Neural progenitor cell (in vitro differentiated cells): ENCODE measurements at places on chromosomes 5 and 9.
A peak's percentile ranks its signal among the peaks of the same experiment; 100 is the strongest.

- no peak for DNase-seq
These were observed 362.3 kb downstream of the MAT2B start for GRCh38 chr5:163867738-163868137.

DNA sequence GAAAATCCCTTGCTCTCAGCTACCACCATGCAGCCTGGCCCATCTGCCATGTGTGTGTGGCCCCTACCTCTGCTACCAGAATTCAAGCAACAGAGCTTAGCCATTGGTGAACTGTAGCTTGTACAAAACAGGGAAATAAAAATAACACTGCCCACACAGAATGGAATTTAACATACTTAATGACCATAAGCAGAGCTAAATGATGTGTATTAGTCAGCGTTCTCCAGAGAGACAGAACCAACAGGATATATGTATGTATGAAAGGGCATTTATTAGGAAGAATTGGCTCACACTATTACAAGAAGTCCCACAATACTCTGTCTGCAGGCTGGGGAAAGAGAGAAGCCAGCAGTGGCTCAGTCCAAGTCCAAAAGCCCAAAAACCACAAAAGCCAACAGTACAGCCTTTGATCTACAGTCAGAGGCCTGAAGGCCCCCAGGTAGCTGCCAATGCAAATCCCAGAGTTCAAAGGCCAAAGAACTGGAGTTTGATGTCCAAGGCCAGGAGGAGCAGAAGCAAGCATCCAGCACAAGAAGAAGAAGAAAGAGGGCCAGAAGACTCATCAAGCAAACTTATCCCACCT lies 318.8 kb downstream of the DNAH5 start:
- no peak for DNase-seq

DNA sequence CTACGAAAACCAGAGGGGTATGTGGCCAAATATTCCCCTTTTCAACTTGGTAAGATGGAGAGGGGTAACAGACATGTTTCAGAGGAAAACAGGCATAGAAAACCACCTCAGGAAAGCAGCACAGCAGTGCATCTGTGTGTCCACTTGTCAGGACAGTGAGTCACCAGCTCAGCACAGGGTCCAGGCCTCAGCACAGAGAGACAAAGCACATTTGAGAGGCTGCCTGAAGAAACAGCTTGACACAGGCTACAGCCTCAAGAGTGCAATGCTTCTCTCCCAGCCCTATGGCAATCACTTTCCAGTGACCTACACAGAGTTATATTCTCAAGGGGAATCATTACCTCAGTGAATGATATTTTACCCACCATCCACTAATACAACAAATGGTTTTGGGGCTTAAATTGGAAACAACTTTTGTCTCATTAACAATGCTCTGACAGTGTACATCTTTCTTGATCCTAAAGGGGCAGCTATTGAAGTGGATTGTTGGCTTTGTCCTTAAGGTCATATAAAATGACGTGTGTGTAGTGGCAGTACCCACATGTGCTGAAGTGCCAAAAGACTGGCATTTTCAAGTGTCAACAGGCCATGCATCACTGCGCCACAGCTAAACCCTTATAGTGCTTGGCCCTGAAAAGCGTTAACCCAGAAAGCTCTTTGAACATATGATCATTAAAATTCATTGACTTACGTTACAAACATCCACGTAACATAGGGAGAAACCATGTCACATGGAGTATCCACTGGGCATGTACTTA lies 46.4 kb downstream of the ERMP1 start:
- no peak for DNase-seq

DNA sequence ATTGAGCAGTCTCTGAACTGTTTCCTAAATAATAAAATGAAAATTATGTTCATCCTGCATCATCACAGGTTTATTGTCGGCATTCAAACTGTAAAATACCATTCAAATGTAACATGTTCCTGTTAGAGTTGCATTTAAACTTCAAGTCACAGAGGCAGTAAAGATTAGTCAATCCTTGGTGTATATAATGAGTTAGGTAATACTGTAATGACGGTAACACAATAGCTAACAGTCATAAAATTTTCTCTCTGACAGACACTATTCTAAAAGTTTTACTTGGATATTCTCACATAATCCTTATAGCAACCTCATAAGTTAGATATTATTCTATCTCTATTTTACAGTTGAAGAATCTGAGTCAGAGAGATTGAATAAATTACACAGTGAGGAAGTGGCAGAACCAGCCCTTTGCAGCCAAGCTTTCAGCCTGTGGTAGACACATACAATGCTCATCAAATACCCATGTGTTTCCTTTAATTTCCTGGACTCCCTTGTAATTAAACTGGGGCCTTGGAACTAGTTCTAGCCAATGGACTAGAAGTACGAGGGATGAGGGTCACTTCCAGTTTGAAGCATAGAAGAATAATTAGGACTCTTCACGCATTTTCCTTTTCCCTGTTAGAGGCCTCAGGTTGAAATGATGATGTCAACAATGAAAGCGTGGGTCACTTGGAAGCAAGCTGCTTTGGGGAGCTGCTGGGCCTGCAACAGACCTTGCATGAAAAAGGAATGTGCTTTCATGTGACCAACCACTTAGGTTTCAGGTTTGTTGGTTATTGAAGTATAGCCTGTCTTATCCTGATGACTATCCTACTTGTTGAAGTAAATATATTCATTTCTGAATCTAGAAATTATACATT lies 12.3 kb upstream of the CAST start:
- DNase-seq: no peak

GRCh38 chr5:75510417-75510835 lies 1.0 kb downstream of the CERT1 start:
- no peak for DNase-seq

DNA sequence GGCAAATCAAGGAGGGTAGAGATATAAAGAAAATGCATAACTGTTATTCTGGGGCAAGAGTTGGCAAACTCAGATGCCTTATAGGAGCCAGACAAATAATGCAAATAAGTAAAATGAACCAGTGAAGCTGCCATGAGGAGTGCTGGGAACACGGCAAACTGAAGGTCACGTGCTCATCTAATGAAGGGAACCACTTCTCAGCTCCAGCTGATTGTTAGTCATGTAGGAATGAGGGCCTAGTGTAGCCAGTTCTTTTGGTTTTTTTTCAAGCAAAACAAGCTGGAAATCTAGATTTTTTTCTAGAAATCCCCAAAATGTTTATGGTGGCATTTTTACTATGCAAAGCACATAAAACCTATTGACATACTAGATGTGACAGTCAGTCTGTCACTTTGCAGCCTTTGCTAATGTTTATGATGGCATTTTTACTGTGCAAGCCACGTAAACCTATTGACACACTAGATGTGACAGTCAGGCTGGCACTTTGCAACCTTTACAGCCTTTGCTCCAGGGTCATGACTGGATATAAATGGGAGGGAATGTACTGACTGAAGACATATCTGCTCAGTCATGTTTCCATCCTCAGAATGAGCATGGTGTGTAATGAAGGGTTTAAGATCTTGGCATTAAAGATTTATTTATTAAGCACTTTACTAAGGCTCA lies 39.4 kb downstream of the RUSC2 start:
- no peak for DNase-seq

- DNase-seq: no peak
These were observed 190.4 kb downstream of the DRD1 start for GRCh38 chr5:175253597-175253996.

DNA sequence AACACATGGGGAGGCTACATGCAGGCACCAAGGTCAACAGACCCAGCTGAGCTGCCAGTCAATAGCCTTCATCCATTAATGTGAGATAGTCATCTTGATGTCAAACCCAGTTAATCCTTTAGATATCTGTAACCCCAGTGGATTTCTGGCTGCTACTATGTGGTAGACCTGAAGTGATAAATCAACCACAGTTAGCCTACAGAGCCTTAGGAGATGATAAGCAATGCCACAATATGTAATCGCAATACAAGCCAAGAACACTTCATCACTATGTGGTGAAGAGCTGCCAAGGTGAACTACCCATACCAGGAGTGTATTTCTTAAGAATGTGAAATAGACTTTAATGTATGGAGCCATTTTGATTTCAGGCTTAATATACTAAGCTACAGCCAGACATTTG lies 1175.5 kb downstream of the DTWD2 start:
- no peak for DNase-seq

DNA sequence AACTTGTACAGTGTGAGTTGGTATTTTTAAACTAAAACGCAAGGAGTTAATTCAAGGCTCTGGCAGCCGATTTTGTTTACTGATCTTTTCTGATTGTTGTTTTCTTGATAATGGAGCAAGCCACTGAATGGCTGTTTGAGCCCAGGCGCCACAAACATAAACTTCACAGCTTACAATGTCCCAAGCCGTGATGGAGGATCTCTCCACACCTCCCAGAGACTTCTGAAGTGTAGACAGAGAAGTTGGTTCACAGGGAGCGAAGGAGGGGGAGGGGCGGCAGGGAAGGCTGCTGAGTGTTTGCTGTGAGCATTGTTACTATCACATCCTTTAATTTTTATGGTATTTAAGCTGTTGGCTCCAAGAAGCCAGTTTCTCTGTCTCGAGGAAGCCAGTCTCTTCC lies 14.7 kb downstream of the ISL1 start:
- DNase-seq: peak; percentile 62

DNA sequence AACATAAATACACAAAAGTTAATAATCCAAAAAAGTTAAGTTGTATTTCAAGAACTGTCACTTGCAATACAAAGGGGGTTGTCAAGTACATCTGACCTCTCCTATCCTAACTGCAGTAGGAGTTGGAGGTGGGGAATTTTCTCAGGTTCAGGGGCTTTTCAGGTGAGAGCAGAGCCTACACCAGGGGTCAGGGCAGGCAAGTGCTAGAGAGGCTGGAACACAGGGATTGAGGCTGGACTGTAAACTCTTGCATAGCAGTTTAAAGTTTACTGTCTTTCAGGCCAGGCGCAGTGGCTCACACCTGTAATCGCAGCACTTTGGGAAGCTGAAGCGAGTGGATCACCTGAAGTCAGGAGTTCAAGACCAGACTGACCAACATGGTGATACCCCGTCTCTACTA lies 25.4 kb upstream of the RASGRF2 start:
- DNase-seq: no peak

- DNase-seq: no peak
These were observed 72.3 kb downstream of the STK32A start for GRCh38 chr5:147307170-147307569.

- no peak for DNase-seq
These were observed 30.2 kb downstream of the SREK1 start for GRCh38 chr5:66174338-66174737.

DNA sequence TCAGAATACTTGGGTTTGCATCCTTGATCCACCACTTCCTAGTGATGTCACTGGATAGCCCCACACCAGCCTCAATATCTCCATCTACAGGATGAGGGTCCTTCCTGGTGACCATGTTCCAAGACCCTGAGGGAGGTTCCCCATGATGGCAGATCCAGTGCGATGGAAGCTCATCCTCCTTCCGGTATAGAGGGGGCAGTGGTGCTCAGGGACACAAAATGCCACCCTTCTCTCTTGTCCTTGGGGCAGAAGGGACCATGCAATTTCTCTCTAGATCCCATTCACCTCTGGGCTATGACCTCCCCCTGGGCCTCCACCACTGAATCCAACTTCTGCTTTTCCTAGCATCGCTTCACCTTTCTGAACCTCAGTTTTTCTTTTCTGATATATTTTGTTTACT lies 5.4 kb upstream of the SLC25A51 start:
- no peak for DNase-seq

GRCh38 chr9:89798547-89799120 lies 193.8 kb downstream of the GADD45G start:
- DNase-seq: no peak

GRCh38 chr5:138573949-138574670 lies 1.1 kb downstream of the HSPA9 start:
- no peak for DNase-seq

- DNase-seq: peak; percentile 77
These were observed 37.4 kb downstream of the P4HA2 start for GRCh38 chr5:132190161-132190817.

GRCh38 chr5:145834917-145835847 lies at the start of gene PRELID2:
Gene PRELID2 (minus strand): TSS chr5:145835342. CDS start chr5:145835251, 91 bp downstream.
- DNase-seq: peak; percentile 94

DNA sequence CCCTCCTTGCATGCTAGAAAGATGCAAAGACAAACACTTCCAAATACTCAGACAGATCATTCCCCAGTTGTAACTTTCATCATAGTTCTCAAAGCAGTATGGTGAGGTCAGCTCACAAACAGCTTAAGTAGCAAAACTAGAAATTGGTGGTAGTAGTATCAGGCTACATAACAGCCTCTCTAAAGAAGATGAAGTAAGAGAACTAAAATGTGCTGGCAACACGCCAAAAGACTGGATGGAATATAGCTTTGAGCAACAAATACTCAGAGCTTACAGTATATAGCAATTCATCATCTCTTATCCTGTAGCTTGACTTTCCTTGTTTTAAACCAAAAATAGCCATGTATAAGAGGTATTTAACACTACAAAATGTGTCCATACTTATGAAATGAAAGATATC lies 7.5 kb downstream of the PFDN1 start:
- no peak for DNase-seq

DNA sequence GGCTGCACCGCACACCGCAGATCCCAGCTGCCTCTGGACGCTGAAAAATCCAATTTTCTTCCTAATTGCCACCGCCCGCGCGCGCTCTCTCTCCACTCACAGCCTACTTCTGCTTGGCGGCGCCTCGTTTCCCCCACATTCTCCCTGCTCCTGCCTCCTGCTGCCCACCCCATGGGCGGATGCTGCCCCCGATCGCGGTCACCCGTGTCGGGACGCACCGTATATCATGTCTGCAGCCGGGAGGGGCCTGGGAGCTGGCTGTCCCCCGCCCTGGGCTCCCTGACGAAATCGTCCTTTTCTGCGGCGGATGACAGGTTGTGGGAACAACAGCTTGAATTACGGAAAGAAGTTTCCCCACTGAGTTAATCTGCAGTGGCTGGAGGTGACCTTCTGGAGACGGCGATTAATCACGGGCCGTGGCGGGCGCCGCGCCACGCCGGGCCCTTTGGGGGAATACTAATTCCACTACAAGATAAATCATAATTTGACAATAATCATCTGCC lies 36.3 kb upstream of the PSD2 start:
- no peak for DNase-seq

DNA sequence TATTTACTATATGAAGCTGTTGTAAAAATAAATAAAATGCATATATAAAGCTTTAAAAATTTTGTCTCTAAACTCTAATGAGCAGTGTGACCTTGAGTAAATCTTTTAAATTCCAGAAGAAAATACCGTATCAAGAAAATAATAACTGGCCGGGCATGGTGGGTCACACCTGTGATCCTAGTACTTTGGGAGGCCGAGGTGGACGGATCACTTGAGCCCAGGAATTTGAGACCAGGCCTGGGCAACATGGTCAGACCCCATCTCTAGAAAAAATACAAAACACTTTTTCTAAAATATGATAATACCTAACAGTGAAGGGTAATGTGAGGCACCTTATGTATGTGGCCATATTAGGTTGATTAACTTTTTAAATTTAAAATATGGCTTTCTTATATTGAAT lies 8.5 kb downstream of the CPEB4 start:
- no peak for DNase-seq
